ENCODE measurements at places on chromosomes 6 and 20.

GRCh38 chr20:58579819-58580473, 64.7 kb upstream of the APCDD1L start:
- DNase-seq: no peak

DNA sequence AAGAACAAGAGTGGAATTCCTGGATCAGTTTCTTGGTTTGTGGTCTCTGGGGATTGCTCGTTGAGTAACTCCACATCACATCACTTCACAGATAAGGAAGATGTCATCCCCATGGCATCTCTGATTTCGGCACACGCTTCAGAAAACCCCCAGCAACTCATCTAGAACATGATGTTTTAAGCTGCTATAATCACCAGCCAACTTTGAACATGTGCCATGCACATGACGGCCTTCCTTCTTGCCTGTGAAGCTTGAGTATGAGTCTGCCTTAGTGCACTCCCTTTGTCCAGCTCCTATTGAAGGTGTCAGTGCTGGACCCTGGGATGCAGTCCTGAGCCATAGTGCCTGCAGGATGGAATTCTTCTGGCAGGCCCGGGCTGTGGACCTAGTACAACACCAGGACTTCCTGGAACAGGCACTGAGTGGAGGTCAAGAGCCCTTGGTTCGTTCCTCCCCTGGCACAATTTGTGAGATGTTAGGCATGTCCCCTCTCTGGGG, 231.5 kb upstream of the SUPT3H start:
- DNase-seq: no peak

GRCh38 chr20:49476016-49476355, 6.5 kb downstream of the KCNB1 start:
- no peak for DNase-seq

- DNase-seq: no peak
Measured at GRCh38 chr6:43698584-43699349, 11.2 kb upstream of the MRPS18A start.

DNA sequence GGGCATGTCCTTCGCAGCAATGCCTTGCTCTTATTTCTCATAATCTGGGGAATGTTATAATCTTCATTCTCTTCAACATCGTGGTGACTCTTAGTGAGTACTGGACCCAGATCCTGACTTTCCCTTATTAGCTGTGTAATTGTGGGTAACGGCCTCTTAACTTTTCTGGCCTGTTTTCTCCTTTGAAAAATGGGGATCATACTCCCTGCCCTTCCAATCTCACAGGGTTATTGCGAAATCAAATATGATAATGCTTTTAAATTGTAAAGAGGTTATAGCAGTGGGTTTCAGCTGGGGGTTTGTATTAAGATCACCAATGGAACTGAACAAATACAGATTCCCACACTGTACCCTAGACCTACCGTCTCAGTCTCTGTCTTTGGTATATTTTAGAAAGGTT, 77.1 kb downstream of the CTNNBL1 start:
- DNase-seq: no peak

- DNase-seq: no peak
Measured at GRCh38 chr6:134060491-134061106, 8.2 kb upstream of the SLC2A12 start.

- no peak for DNase-seq
Measured at GRCh38 chr6:16236631-16237199, 1.7 kb upstream of the GMPR start.
